ENCODE measurements at places on chromosomes 2 and 18.

DNA sequence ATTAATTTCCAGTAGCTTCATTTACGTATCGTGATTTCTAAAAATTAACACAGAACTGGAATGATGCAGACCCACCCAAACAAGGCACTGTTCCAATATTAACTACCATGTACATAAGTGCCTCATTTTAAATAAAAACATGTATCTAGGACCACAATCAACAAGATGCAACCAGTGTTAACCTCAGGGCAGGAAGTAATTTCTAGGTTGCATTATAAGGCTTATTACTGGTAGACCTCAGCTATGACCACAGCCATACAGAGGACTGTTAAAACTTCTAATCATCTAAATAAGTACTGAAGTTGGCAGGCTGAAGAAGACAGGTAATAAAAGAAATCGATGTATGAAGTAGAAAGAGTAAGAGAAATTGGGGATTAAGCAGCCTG lies 262.9 kb downstream of the HDAC4 start:
- no peak for DNase-seq

DNA sequence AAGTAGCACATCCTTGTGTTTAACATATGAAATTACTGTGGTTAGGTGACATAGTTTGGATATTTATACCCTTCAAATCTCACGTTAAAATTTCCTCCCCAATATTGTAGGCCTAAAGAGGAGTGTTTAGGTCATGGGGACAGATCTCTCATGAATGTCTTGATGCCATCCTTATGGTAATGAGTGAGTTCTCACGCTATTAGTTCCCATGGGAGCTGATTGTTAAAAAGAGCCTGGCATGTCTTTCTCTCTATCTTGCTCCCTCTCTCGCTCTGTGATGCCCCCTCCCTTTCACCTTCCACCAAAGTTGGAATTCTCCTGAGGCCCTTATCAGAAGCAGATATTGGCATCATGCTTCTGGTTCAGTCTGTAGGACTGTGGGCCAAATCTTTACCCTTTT lies 660.1 kb downstream of the ADCYAP1 start:
- DNase-seq: no peak

- no peak for DNase-seq
Measured at GRCh38 chr18:32937597-32937996, 164.8 kb upstream of the KLHL14 start.

- no peak for DNase-seq
Measured at GRCh38 chr2:8018956-8019355, 662.9 kb upstream of the ID2 start.

DNA sequence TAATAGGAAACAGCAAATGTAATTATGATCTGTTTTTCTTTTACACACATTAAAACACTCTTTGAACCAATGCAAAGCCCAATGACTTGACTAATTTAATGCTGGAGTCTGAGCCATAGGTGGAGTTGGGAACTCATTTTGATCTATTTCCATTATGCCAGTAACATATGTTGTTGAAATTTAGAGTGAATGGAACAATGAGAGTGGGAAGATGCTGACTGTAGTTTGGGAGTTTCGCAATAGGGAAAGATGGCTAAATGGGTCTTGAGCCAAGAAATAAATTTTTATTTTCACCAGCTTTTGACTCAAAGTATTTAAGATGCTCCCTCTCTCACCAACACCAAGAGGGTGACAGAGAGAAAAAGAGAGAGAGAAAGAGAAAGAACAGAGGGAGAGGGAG lies 246.7 kb downstream of the DLGAP1 start:
- DNase-seq: no peak

DNA sequence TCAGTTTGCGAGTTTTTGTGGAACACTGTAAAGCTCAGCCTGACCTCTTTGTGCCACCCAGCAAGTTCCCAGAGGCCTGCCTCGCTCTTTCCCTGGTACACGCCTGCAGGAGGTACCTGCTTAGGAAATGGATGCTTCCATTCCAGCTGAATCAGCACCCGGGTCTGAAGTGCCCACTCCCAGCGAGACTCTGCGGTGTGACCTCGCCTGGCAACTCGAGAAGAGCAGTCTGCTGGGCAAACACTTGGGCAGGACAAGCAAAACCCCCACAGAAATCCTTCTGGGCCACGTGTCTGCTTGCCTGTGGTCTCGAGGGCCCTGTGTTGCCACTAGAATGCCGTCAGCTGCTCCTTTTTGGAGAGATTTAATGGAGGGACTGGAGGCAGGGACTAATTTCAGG lies 127.6 kb downstream of the MAPK4 start:
- DNase-seq: no peak

- no peak for DNase-seq
Measured at GRCh38 chr18:13439461-13439860, 220.9 kb downstream of the LDLRAD4 start.

DNA sequence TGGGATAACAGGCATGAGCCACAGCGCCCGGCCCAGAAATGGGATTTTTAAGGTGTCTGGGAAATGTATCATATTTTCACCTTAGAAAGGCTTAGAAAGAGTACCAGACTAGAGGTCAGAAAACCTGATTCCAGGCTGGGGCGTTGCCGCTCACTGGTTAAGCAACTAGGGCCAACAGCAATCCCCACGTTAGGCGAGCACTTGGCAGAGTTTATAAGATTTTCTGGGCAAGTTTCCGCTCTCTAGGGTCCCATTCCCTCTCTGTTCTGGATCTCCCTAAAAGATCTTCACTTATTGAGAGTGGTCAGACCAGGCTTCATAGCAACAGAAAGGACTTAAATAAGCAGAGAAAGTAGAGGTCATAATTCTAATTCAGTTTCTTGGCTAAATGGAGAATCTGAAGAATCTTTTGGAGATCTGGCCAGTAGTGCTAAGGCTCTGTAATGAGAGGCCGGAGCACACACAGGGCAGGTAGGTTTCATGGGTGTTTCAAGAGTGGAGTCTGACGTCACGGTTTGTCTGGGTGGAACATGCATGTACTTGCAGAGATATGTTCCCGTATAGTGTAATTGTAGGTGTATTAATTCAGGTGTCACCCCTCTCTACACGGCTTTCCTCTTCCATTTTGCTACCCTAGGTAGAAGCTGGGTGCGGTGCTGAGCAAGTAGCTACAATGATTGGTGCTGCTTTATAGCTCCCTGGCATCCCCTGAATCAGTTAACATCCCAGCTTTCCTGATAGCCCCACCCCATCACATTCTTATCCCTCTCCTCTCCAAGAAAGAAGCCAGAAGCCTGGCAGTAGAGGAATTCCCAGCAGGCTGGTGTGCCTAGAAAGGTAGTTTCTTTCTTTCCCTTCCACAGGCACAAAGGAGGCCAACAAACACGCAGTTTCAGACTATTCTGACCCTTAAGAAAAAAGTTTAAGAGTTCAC lies 4.4 kb upstream of the SMAD7 start:
- DNase-seq: no peak

DNA sequence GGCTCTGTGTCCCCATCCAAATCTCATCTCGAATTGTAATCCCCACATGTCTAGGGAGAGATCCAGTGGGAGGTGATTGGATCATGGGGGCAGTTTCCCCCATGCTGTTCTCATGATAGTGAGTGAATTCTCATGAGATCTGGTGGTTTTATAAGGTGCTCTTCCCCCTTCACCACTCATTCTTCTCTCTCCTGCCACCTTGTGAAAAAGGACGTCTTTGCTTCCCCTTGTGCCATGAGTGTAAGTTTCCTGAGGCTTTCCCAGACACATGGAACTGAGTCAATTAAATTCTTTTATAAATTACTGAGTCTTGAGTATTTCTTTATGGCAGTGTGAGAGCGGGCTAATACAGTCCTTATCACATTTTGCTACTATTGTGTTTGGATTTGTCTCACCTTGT lies 177.6 kb upstream of the SLC39A10 start:
- DNase-seq: no peak

DNA sequence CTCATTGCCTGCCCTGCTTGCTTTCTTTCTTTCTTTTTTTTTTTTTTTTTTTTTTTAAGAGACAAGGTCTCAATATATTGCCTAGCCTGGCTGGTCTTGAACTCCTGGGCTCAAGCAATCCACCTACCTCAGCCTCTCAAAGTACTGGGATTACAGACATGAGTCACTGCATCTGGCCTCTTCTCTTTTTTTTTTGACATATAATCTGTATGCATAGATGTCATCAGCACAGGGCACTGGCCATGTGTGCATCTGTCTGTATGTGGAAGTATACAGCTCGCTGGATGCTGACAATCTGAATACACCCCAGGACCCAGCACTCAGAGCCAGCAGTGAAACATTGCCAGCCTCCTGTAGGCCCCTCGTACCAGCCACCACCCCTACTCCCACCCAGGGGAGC lies 49.5 kb downstream of the TFCP2L1 start:
- DNase-seq: no peak

GRCh38 chr2:66478731-66479316 lies 43.9 kb downstream of the MEIS1 start:
- no peak for DNase-seq

GRCh38 chr18:59022167-59022945 lies 117.3 kb upstream of the SEC11C start:
- DNase-seq: no peak

DNA sequence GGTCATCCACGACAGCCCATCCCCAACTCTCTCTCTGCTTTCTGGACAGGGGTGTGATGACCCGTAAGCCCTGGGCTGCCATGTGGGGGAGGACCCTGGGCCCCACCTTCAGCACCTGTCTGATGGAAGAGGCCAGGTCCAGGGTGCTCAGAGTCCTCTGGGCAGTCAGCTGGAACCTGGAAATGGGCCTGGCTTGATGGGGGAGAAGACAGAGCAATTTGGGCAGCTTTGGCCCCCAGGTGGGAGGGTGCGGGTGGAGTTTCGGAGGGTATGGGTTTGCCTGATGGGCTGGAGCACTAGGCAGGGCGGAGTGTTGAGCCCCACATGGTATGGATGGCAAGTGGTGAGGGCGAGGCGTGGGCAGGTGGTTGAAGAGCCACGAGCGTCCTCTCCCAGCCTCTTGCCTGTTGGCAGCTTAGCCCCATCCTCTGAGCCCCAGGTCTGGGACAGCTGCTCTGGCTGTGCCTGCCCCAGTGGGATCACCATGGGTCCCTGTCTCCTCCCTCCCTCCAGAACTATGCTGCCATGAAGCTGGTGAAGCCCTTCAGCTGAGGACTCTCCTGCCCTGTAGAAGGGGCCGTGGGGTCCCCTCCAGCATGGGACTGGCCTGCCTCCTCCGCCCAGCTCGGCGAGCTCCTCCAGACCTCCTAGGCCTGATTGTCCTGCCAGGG lies 232.7 kb downstream of the DYSF start:
- no peak for DNase-seq

DNA sequence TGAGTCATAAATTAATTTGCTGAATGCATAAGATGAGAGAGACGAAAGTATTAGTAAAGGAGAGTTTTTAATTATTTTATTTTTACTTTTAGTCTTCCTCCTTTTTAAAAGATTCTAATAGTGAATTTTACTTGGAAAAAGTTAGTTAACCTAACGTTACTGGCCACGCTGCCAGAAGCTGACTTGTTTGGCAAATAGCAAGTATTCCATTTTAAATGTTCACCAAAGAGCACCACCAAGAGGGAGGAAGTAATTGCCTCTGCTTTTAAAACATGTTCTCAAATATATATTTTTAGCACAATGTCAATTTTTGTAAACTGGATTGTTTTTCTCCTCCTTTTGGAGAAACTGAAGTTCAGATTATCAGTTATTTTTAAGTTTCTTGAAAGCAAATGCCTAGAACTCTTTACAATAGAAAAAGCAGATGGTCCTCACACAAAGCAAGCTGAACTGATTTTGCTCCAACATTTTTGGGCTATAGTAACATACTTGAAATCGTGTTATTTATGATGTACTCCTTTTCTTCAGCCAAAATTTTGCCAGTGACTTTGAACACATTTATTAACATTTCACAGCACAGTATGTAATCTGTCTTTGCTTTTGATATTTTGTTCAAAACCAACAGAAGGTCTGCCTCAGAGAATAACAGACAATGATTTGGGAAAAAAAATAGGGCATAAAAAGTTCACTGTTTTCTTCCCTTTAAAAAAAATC lies 1311.0 kb upstream of the FAM98A start:
- no peak for DNase-seq
